Activated CD4-positive, alpha-beta T cell treated with anti-CD3 and anti-CD28 coated beads for 1 hour (primary cell): ENCODE measurements at places on chromosomes 3 and 15.

GRCh38 chr3:59374091-59374817, 324.4 kb upstream of the CFAP20DC start:
- DNase-seq, result no peak

GRCh38 chr15:46576646-46577395, 942.0 kb downstream of the SQOR start:
- DNase-seq, result no peak

DNA sequence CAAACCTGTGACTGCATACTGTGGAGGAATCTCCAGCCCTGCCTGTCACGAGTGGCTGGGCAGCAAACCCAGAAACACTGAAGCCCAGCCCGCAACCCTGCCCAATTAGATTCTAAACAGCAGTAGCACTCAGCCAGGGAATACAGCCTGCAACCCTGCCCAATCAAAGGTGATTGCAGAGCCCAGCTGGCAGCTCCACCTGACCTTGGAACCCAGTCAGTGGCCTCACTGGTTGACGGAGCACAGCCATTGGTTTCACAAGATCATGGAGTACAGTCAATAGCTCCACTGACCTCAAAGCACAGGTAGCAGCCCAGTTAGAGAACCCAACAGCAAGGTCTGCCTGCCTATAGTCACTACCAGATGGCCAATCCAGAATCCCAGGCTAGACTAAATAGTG, 35.2 kb upstream of the MYLK start:
- no peak for DNase-seq

DNA sequence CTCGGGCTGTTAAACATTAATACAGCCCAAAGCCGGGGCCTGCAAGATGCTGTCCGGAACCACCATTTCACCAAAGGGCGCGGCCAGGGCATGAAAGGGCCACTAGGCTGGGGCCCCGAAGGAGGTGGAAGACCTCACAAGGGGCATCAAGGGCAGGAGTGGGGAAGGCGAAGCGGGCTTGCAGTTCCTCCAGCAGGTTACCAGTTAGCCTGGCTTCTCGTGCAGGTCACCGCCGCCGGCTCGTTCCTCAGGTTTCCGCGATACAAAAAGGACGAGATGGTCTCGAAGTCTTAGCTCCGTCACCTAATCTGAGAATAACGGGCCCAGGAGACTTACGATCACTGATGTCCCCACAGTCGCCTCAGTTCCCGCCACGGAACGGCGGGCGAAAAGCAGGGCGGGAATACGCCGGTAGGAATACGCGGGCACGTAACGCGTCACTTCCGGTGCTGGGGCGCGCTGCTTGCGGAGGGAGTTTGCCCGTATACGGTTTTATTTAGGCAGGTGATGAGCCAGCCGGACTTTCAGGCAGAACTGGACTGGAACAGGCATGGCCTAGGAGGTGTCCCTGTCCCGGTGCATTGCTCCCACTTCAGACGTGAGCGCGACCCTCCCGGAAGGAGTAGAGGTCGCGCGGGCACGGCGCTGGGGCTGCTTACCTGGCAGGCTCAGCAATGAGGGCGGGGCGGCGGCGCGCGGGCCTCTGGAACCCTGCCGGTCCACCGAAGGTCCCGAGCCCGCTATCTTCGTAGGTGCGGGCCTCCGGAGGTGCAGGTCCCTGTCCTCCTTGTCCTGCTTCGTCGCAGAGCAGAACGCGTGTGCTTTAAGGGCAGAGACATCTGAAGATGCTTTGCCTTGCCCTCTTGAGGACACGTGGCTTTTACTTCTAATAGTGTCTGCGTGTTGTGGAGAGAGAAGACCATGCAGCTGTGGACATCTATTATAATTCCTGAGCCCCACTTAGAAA, at the start of gene RFC4:
RFC4 (minus strand) TSS at position 394 of the 967 bp plus-strand sequence. CDS start 1,769 bp downstream, outside the sequence.
- peak; percentile 76 for DNase-seq

- DNase-seq, result no peak
Measured at GRCh38 chr3:188578576-188579363, 424.8 kb downstream of the LPP start.

- no peak for DNase-seq
Measured at GRCh38 chr3:71035886-71036285, 547.6 kb downstream of the FOXP1 start.

DNA sequence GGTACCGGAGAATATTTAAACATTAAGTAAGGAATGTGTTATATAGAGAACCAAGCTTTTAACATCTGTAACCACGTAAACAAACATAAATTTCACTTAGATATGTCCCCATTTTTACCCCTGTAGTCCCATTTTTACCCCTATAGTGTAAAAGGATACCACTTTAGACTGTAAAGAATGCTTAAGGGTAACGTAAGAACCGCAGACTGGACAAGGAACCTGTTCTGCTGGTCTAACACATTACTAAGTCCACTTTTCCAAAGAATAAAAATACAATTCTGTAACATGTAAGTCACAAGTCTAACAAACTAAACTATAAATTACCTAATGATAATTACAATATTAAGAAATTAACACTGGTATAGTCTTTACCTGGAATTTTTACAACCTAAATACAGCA, 2.9 kb downstream of the SLC12A6 start:
- DNase-seq, result no peak

GRCh38 chr15:101326026-101326315, 30.9 kb upstream of the SNRPA1 start:
- no peak for DNase-seq

- DNase-seq, result peak; percentile 61
Measured at GRCh38 chr15:91469632-91470567, 369.8 kb downstream of the SV2B start.

- no peak for DNase-seq
Measured at GRCh38 chr3:1252061-1252430, 159.2 kb downstream of the CNTN6 start.

- no peak for DNase-seq
Measured at GRCh38 chr15:23436421-23436820, 10.6 kb downstream of the GOLGA6L2 start.

DNA sequence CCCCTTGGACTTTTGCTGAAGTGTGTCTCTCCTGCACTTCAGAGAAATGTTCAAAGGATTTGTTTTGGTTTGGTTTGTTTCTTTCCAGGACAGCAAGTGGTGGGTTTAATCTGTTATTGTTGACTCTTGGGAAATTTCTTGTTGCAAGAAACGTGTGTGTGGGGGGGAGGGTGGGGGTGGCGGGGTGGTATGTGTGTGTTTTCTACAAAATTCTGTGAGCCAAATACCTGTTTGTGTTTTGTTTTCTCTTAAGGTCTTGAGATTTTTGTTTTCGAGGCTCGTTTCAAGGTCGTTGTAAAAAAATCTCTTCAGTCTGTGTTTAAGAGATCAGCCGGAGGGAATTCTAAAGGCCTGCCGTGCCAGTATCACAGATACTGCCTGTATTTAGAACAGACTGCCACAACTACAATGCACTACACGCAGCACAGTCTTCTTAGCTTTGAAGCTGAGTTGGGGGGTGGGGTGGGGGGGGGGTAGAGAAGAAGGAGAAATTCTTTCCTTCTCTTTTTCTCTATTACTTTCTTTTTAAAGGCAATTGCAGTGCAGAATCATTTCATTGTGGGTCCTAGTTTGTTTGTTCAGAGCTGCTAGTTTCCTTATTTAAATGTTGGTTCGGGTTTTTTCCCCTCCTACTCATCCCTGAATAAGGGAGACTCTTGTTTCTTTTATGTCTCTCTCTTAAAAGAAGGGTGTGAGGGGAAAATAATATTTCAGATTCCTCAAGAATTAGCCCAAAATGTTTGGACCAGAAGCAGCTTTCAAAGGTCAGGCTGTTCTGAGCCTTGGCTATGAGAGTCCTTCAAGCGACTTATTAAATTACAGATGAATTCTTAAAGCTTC, 1.4 kb upstream of the BCL6 start:
- DNase-seq, result no peak

- DNase-seq, result no peak
Measured at GRCh38 chr3:151262871-151263525, 15.3 kb downstream of the P2RY14 start.

DNA sequence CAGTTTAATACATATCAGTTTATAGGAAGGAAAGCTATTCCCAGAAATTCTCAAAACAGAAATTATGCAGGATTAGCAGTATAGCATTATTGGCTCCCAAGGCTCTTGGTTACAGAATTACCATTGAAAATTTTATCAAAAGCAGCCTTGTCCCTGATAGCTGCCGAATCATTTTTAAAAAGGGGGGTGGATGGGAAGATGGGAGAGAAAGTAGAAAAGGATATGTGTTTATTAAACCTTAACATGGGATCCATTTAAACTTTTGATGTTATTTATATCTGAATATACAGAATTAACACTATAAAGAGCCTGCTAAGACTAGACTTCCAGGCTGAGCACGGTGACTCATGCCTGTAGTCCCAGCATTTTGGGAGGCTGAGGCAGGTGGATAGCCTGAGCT, 10.8 kb downstream of the RCN2 start:
- no peak for DNase-seq

GRCh38 chr15:93941697-93942096, 289.7 kb upstream of the MCTP2 start:
- DNase-seq, result no peak

DNA sequence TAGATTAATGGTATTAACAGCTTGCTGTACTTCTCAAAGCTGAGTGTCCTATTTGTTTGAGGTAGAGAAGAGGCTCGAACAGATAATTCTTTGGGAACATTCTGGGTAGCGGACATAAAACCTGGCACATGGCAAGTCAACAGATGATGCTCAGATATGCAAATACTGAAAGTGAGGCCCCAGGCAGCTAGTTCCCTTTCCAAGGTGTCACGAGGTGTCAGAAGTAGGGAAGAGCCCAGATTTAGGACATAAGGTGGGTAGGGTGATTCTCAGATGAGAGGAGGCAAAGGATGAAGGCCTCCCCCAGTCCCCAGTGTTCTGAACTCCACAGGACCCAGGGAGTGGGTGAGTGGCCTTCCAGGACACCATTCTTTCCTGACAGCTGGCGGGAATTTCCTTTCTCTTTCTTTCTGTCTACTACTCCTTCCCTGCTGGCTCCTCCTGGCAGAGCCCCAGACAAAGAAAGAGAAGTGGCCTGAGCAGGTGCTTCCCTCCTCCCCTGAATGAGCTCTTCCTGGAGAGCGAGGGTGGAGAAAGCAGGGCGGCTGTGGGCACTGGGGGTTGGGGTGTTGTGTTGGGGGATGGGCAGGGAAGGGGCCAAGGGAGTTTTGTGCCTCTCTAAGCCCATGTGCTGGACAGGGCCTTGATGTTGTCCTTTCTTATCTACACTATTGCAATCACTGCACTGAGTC, 87.5 kb downstream of the CORO2B start:
- DNase-seq, result no peak

GRCh38 chr3:194773771-194774455, 88.2 kb downstream of the FAM43A start:
- DNase-seq, result no peak

GRCh38 chr3:195905970-195906864, 2.1 kb downstream of the TNK2 start:
- DNase-seq, result no peak
